ENCODE measurements at places on chromosomes 13 and 19.

- DNase-seq: no peak
Measured at GRCh38 chr19:2680808-2681207, 21.7 kb downstream of the GNG7 start.

- no peak for DNase-seq
Measured at GRCh38 chr13:62524498-62524897, 1108.8 kb upstream of the PCDH20 start.

DNA sequence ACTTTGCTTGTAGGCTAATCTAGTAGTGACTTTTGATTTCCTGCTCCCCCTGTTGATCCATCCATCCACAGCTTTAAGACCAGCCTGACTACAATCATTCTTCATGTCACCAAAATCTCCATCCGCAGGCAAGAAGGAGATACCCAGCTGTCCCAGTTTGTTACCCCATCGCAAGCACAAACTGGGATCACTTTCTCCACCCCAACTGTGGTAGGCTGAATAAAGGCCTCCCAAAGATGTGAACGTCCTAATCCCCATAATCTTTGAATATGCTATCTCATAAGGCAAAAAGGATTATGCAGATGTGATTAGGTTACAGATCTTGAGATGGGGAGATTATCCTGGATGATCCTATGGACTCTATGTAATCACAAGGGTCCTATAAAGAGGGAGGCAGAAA lies 202.0 kb downstream of the ENOX1 start:
- no peak for DNase-seq

DNA sequence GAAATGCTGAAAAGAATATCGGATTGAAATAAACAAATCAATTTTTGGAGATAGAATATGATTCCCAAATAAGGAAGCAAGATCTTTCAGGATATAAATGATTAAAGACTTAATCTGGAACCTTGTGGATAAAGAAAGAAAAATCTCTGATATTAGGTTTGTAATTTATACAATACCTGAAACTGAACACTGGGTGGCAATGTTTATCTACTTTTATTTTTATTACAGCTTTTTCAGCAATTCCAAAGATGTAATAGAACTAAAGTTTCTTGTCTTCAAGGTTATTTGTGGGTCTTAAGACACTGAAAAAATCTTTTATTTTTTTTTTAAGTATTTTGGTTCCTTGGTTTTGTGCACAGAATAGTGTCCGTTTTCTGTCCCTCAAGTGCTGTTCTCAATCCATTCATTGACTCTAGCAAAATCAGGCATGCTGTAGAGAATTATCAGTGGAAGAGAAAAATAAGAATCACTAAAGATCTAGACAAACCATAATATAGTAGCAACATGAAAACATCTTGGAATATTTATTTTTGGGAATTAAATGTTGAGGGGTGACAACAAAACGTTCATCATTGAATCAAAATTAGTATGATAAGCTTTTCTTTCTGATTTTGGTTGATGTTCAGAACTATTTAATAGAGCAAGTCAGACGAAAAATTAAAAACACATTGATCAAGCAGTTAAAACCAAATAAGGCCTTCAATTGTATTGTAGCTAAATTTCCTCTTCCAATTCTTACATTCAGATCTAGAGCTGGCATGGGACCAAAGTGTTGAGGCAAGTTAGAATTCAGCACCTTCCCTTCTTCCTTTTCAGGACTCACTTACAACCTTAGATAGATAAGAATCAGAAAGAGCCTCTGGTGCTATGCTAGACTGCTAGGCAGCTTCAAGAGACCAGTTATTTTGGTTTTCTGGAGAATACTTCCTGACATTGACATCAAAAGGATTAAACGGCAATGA lies 704.4 kb upstream of the PCDH20 start:
- peak; percentile 30 for DNase-seq

- no peak for DNase-seq
Measured at GRCh38 chr19:1411255-1412191, 4.1 kb downstream of the DAZAP1 start.

GRCh38 chr13:50144246-50145160 lies 129.3 kb downstream of the KCNRG start:
- no peak for DNase-seq

GRCh38 chr19:48837687-48838086 lies 1.4 kb upstream of the HSD17B14 start:
- DNase-seq: no peak

- no peak for DNase-seq
Measured at GRCh38 chr13:84686973-84687372, 804.7 kb upstream of the SLITRK1 start.

GRCh38 chr19:17292301-17293074 lies 10.7 kb downstream of the ABHD8 start:
- peak; percentile 85 for DNase-seq

DNA sequence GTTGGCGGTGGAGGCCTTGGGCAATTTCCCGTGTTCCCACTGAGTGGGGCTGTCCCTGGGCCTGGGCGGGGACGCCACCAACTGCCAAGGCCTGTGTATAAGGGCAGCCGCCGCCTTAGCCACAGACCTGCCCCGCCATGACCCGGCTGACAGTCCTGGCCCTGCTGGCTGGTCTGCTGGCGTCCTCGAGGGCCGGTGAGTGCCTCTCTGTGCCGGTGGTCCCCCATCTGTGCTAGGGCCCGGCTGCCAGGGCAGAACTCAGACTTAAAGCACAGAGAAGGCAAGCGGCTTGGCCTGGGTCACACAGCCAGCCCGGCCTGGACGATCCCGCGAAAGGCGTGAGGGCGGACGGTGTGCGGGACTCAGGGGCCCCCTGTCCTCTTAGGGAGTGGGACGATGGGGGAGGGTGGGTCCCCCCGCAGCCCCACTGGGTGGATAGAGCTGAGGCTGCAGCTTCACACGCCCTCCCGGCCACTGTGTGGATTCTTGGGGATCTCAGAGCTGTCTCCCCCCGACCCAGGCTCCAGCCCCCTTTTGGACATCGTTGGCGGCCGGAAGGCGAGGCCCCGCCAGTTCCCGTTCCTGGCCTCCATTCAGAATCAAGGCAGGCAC lies at the start of gene AZU1:
TSS of gene AZU1 (plus strand) at position 128 of the 612 bp plus-strand sequence. CDS start at position 138, 10 bp downstream.
- no peak for DNase-seq

GRCh38 chr13:93889430-93889951 lies 590.0 kb downstream of the DCT start:
- DNase-seq: no peak

- no peak for DNase-seq
Measured at GRCh38 chr19:30374539-30374864, 2.3 kb downstream of the ZNF536 start.

- DNase-seq: peak; percentile 9
Measured at GRCh38 chr13:79749984-79750551, 269.1 kb downstream of the NDFIP2 start.

Measured in LoVo (cell line).